Ascending aorta (tissue), 2 donors: ENCODE measurements at places on chromosomes 5 and 9. TPM values are rescaled to one million over a fixed set of nuclear protein-coding genes. Genes with fewer than 3 reads are reported as not detected.

- DNase-seq: peak; percentile 50
- no peaks in the 10 kb centered on the region for H3K36me3 ChIP-seq
These were observed 29.1 kb upstream of the CEP72 start for GRCh38 chr5:582936-583635.

GRCh38 chr5:16866273-16866672 lies 69.8 kb downstream of the MYO10 start:
- H3K27ac ChIP-seq: peak overlapping the region; percentile 54
- H3K27me3 ChIP-seq: no peaks in the 10 kb centered on the region
- H3K4me1 ChIP-seq: peaks cover 2% of the 10 kb centered on the region
- DNase-seq: no peak
- H3K4me3 ChIP-seq: no peak overlapping the region
- no peaks in the 10 kb centered on the region for H3K36me3 ChIP-seq

- peaks cover 4% of the 10 kb centered on the region for H3K4me1 ChIP-seq
- H3K27me3 ChIP-seq: no peaks in the 10 kb centered on the region
- peak within 1 kb of the TSS; percentile 97 for H3K27ac ChIP-seq
- no peak for DNase-seq
- H3K4me3 ChIP-seq: peak within 1 kb of the TSS; percentile 85
These were observed at the start of gene NPR3 for GRCh38 chr5:32710550-32711361. Gene NPR3, plus strand, starts transcription at chr5:32711321. Its CDS starts 456 bp downstream, at chr5:32711777.

The HRH2 gene
- 7.5 TPM for total RNA-seq

- no peaks in the 10 kb centered on the region for H3K4me1 ChIP-seq
- no peaks in the 10 kb centered on the region for H3K36me3 ChIP-seq
- H3K4me3 ChIP-seq: no peak overlapping the region
- no peak overlapping the region for H3K27ac ChIP-seq
These were observed 2.8 kb downstream of the MSX2 start for GRCh38 chr5:174726916-174727793.

DNA sequence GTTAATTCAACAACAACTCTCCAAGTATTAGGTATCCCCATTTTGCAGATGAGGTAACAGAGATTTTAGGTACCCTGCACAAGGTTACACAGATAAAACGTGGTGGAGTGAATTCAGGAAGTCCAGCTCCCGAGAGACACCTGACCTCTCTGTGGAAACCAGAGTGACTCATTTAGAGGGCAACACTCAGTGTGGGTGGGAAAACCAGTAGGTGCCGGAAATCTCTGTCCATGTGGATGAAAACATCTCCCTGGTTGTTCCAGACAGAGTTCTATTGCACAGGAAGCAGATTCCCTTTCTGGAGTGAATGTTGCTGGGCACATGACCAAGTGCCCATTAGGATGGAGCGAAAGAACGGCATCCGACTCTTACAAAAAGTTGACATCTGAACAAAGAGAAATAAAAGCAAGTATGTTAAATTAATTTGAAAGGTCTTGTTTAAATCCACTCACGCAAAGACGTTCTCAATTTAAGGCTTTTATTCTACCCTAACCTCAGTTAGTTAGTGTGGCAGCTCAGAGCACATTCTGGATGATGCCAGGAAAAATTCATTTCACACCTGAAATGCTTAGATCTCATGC lies 391.9 kb upstream of the WWC1 start:
- H3K4me3 ChIP-seq: no peak overlapping the region
- H3K27ac ChIP-seq: no peak overlapping the region
- H3K27me3 ChIP-seq: no peaks in the 10 kb centered on the region
- H3K36me3 ChIP-seq: no peaks in the 10 kb centered on the region
- no peak for DNase-seq

The ACTBL2 gene
- total RNA-seq: not detected
